GM04503 (cell line): ENCODE measurements at places on chromosomes 1 and 21.
A peak's percentile ranks its signal among the peaks of the same experiment; 100 is the strongest.

DNA sequence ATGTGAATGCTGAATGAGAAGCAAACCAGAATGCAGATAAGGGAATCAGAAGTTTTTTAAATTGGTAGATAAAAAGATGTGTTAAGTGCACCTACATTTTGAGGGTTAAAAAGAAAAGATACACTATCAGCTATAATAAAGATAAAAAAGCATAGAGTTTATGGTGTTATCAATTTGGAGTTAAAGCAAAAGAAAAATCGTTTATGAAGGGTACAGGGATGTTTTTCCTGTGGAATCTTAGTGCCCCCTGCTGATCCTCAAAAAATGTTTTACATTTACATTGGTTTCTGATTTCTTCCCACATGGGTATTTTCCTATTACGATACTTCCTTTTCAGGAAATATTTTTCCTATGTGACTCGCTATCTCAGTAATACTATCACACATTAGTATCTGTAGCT lies 293.5 kb downstream of the MRPL39 start:
- DNase-seq, result no peak

DNA sequence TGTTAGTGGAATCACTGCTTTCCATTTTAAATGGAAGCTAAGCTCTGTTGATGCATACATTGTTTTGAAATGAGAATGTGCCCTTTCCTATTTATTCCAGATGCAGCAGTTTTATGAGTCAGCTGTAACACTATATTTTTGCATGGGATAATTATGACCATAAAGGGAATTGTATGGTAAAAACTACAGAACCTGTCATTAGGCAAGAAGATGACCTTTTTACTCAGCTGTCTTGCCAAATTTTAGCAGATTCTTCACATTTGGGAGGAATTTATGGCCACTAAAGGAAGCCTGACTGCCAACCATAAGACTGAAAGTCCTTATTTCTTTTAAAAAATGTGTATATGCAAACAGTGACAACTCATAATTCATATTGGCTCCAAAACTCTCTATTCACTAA lies 356.3 kb upstream of the PRMT6 start:
- DNase-seq, result peak; percentile 68

- DNase-seq, result no peak
These were observed 8.0 kb downstream of the RGL1 start for GRCh38 chr1:183812686-183813569.

DNA sequence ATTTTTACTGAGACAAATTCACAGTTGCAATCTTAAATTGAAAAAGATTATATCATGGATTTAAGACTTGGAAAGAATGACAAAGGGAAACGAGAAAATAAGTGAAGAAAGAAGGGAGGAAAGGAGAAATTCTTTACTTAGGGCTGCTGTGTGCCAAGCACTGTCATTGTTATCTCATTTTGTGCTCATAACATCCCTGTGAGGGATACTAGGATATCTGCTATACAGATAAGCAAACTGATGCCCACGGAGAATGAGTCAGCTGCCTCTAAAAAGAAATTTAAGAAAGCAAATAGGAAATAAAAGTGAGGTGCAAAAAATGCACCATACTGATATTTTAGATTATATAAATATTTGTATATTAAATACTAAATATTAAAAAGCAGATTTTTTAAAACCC lies 183.6 kb upstream of the NR5A2 start:
- DNase-seq, result no peak

GRCh38 chr1:196997423-196997822 lies 20.1 kb downstream of the CFHR5 start:
- DNase-seq, result peak; percentile 72

DNA sequence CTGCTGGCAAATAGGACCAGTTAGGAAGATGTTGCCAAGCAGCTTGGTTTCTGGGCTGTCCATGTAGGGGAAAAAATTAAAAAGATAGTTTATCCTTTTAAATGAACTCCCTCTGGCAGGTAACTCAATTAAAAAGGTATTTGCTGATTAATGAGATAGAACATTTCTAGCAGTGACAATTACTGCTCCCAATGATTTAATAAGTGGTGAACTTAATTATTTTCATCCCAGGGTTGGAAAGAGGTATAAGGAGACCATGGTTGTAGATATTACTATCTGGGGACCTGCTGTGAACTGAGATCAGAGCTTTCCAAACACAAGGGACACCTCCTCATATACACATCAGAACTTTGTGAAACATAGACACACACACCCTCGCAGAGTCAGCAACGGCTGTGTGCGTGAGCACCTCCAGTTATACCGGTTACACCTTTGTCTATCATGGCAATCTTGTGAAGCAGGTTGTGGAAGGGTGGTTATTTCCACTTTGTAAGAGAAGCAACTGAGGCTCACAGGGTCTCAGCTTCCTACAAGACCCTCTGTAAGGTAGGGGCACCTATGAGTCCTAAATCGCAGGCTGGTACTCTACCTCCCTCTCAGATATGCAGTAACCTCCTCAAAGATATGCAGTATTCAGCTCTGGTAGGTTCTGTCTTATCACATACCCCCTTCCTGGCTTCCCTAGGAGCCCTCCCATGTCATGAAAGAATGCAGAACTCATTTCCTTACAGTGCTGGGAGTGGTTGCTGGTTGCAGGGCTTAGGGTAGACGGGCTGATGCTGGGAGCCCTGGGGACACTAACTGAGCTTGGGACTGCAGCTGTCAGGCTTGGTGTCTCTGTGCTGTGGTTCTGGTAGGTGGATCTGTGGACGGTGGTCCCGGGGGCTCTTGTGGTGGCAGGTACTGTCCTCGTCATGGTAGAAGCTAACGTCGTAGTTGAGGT lies 18.5 kb upstream of the MAGOH start:
- DNase-seq, result no peak

DNA sequence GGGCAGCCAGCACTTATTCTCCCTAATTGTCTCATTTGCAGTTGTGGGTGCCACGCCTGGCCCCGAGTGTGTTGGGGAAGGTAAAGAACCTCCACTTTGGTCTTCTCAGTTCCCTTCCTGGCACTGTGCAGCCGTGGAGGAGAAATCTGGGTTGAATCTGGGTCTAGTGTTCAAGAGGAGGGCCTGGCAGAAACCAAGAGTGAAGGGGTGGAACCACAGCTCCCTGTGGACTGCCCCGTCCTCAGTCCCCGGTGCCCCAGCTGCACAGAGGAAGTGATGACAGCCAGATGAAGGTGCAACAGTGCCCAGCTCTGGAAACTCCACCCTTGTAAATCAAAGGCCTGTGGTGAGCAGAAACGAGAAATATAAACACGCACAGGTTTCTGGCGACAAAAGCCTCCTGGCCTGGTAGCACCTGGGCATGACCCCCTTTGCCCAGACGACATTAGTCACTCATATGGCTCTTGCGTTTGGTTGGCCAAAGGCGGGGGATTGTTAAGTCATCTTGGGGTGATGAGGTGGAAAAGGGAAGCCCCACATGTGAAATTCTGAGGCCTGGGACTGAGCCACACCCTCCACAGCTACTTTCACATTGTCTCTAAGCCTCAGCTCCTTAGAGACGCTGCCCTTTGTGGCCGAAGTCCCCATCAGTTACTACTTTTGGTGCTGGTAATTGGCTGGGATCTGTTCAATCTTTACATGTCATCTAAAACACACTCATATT lies 4.2 kb upstream of the ECE1 start:
- no peak for DNase-seq

- DNase-seq, result no peak
These were observed 217.7 kb upstream of the IRF2BP2 start for GRCh38 chr1:234827656-234828055.

- no peak for DNase-seq
These were observed 346.6 kb downstream of the ZNF326 start for GRCh38 chr1:90341516-90341915.

- no peak for DNase-seq
These were observed 789 bp downstream of the BTF3L4 start for GRCh38 chr1:52056937-52057231.

- no peak for DNase-seq
These were observed 20.3 kb downstream of the RSPH1 start for GRCh38 chr21:42475526-42476387.

DNA sequence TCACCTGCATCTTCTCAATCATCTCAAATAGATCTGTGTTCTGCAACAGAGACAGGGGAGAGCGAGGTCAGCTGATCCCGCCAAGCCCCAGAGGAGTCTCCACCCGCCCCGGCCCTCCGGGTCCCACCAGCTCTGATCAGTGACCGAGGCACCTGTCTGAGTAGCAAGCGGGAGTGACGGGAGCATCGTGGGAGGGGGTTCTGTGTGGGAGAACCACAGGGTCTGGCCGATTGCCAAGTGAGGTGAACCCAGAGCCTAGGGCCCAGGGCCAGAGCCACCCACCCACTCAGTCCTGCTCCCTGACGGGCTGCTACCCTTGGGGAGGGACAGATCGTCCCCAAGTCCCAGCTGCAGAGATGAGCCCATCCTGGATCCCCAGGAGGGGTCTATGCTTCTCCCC lies 49.1 kb downstream of the RAP1GAP start:
- no peak for DNase-seq

DNA sequence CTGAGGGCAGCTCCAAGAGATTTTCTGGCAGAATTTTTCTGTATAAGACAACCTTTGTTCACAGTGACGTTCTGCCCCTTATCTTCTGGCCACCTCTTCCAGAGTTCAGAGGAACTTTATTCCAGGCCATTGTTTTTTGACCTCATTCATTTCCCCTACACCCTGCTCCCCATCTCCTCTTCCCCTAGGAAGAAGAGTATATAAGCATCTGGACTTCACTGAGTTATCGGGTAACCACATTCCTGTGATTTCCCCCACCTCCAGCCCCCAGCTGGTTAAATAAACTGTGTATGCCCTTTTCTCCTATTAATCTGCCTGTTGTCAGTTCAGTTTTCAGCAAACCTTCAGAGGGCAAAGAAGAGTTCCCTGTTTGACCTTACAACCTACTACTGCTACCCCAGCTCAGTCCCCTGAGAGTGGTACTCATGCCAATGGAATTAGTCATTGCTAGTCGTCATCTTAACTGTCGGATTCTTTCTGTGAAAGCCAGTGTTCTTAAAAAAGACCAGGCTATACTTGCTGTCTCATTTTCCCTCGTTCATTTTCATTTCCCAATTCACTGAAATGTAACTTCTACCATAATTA lies 14.3 kb upstream of the ALG14 start:
- DNase-seq, result peak; percentile 83

DNA sequence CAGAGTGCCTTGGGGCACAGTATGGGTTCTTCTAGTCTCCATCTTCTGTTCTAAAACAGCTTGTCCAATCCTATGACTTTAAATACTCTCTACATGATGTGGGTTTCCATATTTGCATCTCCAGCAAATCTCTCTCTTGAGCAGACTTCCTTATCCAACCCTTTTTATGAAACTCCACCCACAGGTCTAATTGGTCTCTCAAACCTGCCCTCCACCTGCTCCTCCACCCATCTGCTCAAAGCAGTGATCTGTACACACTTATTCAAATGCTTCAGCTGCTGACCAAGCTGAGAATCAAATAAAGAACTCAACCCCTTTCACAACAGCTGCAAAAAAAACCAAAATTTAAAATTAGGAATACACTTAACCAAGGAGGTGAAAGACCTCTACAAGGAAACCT lies 11.5 kb downstream of the MCOLN2 start:
- DNase-seq, result no peak
